Natural killer cell treated with Interleukin-12 subunit alpha and Interleukin-12 subunit beta and Interleukin-15 and Interleukin-18, amount 100 ng/mL, for 72 hours (primary cell): ENCODE measurements at places on chromosomes 3 and 15. TPM values are rescaled to one million over a fixed set of nuclear protein-coding genes. Genes with fewer than 3 reads are reported as not detected.

DNA sequence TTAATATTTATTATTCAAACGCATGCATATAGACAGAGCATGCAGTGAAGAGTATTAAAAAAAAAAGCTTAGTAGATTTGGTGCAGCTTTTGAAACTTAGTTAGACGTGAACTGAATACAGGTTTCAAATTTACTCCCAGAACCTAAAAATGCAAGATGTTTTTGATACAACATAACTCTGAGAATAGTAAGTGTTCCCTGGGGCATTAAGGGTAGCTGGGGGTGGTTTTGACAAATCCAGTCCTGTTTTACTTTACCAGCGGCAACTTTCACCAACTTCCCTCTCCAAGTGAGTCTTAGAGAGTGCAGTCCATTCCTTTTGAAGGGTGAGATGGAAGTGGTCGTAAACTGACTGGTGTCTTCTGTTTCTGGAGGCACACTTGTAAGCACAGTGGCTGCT lies 11.2 kb downstream of the NCBP2 start:
- DNase-seq: no peak

GRCh38 chr3:116863822-116864589 lies 154.4 kb downstream of the TUSC7 start:
- no peak for DNase-seq

- DNase-seq: no peak
Measured at GRCh38 chr3:52838561-52839267, 3.9 kb upstream of the MUSTN1 start.

- DNase-seq: no peak
Measured at GRCh38 chr3:182485301-182485700, 308.0 kb upstream of the ATP11B start.

- no peak for DNase-seq
Measured at GRCh38 chr3:31847760-31848159, 133.3 kb downstream of the OSBPL10 start.

GRCh38 chr15:60379525-60380274 lies 18.1 kb downstream of the ANXA2 start:
- no peak for DNase-seq

- DNase-seq: no peak
Measured at GRCh38 chr15:87227846-87228245, 1028.7 kb downstream of the NTRK3 start.

DNA sequence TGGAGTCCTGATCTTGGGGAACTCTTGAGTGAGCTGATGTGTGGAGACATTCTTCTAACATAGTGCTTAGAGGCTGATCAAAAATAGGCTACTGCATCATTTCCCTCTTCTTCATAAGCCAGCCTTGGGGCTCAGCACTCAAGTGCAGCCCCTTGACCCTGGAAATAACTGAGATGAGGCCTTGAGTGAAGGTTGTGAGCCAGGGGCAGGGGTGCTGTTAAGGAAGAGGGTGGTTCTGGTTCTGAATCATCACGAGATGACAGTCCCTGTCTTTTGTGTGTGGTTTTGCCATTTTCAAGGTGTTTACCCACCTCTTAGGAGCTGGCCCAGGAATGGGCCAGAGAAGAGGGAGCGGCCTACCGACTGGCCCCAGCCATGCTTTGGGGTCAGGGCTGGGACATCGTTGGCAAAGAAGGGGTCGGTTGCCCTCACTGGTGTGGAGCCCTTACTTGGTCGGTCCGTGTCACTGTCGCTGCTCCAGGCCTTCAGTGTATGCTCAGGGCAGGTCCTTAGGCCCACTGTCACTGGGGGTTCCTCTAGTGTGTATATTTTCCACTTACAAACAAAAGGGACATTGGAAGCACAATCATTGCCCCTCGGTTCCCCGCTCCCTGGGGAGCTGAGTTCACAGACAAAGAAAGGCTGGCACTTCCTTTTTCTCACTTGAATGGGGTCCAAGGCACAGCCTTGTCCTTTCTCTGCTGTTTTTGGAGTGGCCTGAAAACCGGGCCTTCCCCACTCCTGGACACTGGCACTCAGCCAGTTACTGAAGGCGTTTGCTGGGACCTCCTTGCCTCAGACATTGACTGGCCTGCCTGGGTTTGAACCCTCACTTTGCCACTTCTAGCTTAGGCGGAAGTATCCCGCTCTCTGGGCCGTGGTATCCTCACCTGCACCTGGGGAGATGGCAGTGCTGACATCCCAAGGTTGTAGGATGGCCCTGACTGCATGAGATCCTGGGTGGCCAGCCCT lies 46.6 kb downstream of the SLC6A6 start:
- no peak for DNase-seq

GRCh38 chr3:59813148-59813538 lies 763.3 kb upstream of the CFAP20DC start:
- no peak for DNase-seq

DNA sequence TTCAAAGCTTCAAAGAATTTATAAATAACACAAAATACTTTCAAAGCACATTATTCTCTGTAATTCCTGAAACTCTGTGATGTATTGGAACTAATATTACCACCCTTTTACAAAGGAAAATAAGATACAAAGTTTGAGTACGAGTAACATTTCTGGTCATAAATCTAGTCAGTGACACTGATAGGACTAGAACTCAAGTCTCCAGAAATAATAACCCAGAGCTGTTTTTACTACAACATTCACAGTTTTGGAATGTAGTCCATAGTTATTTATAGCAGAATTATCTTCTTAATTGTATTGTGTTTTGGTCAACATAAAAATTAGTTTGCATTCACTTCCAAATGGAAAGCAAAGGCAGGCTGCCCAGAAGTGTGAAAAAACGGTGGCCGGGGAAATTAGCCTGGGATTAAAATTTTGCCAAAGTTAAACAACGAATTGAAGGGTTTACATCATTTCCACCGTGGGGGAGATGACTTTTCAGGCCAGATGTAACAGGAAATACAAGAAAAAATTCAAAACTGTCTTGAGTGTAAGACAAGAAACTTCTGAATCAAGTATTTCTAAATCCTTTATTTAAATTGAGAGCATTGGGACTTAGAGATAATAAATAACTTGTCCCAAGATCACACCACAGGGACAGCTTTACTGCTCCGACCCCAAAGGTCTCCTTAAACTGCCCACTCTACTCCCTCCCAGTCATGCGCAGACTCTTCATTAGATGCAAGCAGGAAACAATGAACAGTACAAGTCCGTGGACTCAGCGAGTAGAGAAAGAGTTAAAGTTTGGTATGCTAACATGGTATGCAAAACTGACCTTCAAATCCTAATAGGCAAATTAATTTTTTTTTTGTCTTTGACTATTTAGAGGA lies 74.3 kb upstream of the VGLL4 start:
- no peak for DNase-seq

- DNase-seq: no peak
Measured at GRCh38 chr3:180640987-180641386, 38.3 kb downstream of the CCDC39 start.

- DNase-seq: no peak
Measured at GRCh38 chr3:136075811-136076210, 110.3 kb downstream of the PPP2R3A start.

DNA sequence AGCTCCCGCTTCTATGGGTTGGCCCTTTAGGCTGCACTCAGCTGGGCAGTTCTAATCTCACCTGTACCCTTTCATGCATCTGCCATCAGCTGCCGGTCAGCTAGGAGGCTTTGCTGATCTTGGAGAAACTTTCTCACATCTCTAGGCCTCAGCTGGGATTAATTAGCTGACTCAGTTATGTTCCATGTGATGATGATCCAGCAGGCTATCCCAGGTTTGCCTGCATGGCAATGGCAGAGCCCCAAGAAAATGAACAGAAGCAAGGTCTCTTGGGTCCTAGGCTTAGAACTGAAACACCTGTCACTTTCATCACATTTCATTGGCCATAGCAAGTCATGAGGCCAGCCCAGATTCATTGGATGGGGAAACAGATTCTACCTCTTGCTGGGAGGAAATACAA lies 304.6 kb upstream of the TBC1D5 start:
- DNase-seq: no peak

Gene PDZRN3
- not detected for total RNA-seq

Gene FBXO40
- total RNA-seq: not detected

Gene PLSCR4
- not detected for total RNA-seq

Gene ZNF106
- total RNA-seq: 53.5 TPM

Gene IREB2
- 79.0 TPM for total RNA-seq

Gene PLA2G4F
- not detected for total RNA-seq

Gene GLT8D1
- total RNA-seq: 32.4 TPM

Gene TRPM7
- total RNA-seq: 31.7 TPM

Gene CD86
- 4.5 TPM for total RNA-seq

Gene SLC22A13
- total RNA-seq: 1.3 TPM
